ENCODE measurements at places on chromosomes 5 and 9. TPM values are rescaled to one million over a fixed set of nuclear protein-coding genes. Genes with fewer than 3 reads are reported as not detected.

The CCL19 gene
- total RNA-seq: not detected

The TICAM2 gene
- total RNA-seq: 0.59 TPM

The C8G gene
- 2.8 TPM for total RNA-seq

The GGTA1 gene
- not detected for total RNA-seq

The TUT7 gene
- total RNA-seq: 49.9 TPM

GRCh38 chr5:168820874-168821273, 241.7 kb upstream of the PANK3 start:
- no peak for DNase-seq
- H3K27ac ChIP-seq: no peak overlapping the region
- H3K27me3 ChIP-seq: peaks cover 51% of the 10 kb centered on the region
- H3K36me3 ChIP-seq: peaks cover 18% of the 10 kb centered on the region
- no peak overlapping the region for H3K4me3 ChIP-seq
- peaks cover 26% of the 10 kb centered on the region for H3K4me1 ChIP-seq

DNA sequence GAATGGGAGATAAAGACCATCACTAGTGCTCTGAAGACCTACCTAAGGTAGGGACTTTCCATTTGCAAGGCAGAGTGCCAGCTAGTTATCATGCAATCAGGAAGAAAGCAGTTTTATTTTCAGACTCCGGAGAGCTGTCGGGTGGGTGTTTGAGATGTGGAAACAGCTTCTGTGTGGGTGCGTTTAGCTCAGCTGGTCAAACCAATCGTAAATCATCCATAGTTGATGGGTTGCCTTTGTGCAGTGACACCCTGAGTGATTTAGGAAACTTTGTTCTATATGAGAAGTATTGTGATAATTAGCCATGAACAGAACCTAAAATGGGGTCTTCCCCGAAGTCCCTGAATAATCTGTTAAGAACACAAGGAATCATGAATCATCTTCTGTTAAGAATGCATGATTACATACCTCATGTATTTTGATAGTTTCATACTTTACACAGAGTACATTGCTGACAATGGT, 284.3 kb downstream of the ARHGAP26 start:
- peak overlapping the region; percentile 7 for H3K4me3 ChIP-seq
- peaks cover 29% of the 10 kb centered on the region for H3K4me1 ChIP-seq
- no peak for DNase-seq
- peaks cover 6% of the 10 kb centered on the region for H3K36me3 ChIP-seq

DNA sequence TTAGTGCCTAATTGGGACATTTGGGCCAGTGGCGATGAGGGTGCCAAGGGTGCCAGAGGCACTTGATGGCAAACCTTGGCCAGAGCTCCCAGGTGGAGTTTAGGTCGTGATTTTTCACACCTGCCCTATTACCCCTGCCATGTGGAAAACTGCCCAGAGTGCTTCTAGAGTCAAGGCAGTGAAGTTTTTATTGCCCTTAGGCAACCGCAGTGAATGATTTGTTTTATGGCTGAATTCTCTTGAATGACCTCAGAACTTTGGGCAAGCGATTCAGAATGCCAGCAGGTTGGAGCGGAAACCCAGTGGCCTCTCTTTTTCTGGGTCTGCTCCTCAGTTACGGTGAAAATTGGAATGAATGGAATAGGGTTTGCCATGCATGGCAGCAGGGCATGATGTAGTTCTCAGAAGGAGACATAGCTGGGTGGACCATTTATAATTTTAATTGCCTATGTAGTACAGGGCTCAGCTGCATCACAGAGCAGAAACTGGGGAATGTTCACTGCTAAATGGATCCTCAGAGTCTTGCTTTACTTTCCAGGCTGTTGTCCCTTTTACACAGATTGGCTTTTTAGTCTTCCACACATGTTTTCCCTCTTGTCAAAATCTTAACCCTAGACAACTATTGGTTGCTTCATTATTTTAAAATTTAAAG, 820.0 kb upstream of the SEMA6A start:
- no peaks in the 10 kb centered on the region for H3K36me3 ChIP-seq
- no peak for DNase-seq
- no peaks in the 10 kb centered on the region for H3K27me3 ChIP-seq
- no peaks in the 10 kb centered on the region for H3K4me1 ChIP-seq

DNA sequence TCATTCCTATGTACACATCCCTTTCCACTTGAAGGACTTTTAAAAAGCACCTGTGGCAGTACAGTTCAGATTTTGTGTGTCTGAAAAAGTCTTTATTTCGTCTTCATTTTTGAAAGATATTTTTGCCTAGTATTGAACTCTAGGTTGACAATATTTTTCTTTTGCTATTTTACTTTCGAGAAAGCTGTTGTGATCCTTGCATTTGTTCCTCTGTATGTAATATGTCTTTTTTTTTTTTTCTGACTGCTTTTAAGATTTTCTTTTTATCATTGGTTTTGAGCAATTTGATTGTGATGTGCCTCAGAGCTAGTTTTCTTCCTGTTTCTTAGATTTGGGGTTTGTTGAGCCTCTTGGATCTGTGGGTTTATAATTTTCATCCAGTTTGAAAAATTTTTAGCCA, 13.3 kb downstream of the LCP2 start:
- no peak overlapping the region for H3K27ac ChIP-seq
- H3K4me3 ChIP-seq: no peak overlapping the region
- H3K27me3 ChIP-seq: peaks cover 21% of the 10 kb centered on the region
- DNase-seq: no peak

- peaks cover 20% of the 10 kb centered on the region for H3K36me3 ChIP-seq
- H3K4me3 ChIP-seq: no peak overlapping the region
- no peaks in the 10 kb centered on the region for H3K27me3 ChIP-seq
- H3K27ac ChIP-seq: peak overlapping the region; percentile 54
- no peak for DNase-seq
- H3K4me1 ChIP-seq: peaks cover 13% of the 10 kb centered on the region
Observed at GRCh38 chr9:135864447-135865049, 42.8 kb downstream of the CAMSAP1 start.

GRCh38 chr5:116842514-116842961, 267.9 kb upstream of the SEMA6A start:
- no peaks in the 10 kb centered on the region for H3K27me3 ChIP-seq
- no peak overlapping the region for H3K4me3 ChIP-seq
- no peaks in the 10 kb centered on the region for H3K4me1 ChIP-seq
- no peaks in the 10 kb centered on the region for H3K36me3 ChIP-seq
- no peak for DNase-seq
- H3K27ac ChIP-seq: peak overlapping the region; percentile 2

DNA sequence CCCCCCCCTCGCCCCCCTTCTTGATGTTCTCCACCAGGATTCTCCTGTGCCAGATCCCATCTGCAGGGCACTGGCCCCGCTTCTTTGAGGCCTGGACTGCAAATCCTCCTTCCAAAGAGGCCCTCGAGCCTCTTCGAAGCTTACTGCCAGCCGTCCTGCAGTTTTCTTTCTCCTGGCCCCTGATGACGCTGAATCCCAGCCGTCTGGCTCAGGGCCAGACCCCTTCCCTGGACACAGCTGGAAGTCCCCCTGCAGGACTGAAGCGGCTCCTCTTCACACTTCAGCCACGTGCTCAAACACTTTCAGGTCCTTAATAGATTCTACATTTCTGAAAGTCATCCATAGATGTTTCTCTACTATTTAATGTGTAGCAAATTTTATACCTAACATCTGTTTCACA, 121.5 kb downstream of the EHMT1 start:
- no peak overlapping the region for H3K27ac ChIP-seq
- H3K4me3 ChIP-seq: no peak overlapping the region
- peaks cover 13% of the 10 kb centered on the region for H3K4me1 ChIP-seq
- no peak for DNase-seq
- H3K36me3 ChIP-seq: peaks cover 24% of the 10 kb centered on the region

- H3K4me1 ChIP-seq: peaks cover 42% of the 10 kb centered on the region
- no peak overlapping the region for H3K27ac ChIP-seq
- peak overlapping the region; percentile 60 for H3K4me3 ChIP-seq
- peak; percentile 66 for DNase-seq
- H3K36me3 ChIP-seq: no peaks in the 10 kb centered on the region
- no peaks in the 10 kb centered on the region for H3K27me3 ChIP-seq
Observed at GRCh38 chr9:129319076-129319937, 141.2 kb upstream of the IER5L start.
